ENCODE measurements at places on chromosomes 6 and 20.

- no peak for DNase-seq
These were observed 25.7 kb upstream of the TCF21 start for GRCh38 chr6:133863228-133863627.

- no peak for DNase-seq
These were observed 247.2 kb downstream of the TTLL2 start for GRCh38 chr6:167572106-167572505.

DNA sequence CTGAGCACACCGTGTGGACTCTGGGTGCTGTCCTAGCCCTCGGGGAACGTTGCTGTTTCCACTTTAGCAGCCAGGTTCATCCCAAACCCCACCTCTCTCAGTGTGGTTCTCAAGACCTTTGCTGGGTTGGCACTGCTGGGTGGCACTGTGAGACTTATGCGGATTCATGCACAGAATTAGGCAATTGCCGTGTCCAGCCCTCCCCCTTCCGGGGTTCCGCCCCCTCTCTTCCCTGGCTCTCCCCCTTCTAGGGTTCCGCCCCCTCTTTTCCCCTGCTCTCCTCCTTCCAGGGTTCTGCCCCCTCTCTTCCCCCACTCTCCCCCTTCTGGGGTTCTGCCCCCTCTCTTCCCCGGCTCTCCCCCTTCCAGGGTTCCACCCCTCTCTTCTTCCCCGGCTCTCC, 39.8 kb upstream of the SLCO4A1 start:
- no peak for DNase-seq

- DNase-seq, result no peak
These were observed 466.9 kb downstream of the CBLN4 start for GRCh38 chr20:55538261-55538908.

DNA sequence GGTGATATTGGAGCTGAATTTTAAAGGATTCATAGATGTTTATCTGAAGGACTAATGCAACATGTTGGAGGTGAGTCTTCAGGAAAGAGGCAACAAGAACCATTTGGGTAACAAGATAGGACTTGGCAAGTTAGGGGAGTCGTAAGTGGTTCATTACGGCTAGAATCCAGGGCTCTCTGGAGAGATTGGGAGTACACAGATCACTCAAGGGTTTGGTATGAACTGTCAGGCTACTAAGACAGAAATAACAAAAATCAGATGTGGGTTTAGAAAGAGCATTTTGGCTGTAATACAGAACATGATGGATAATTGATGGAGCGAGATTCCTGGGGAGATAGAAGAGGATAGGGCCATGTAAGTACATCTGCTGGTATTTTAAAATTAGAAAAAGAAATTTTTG, 86.3 kb upstream of the ESR1 start:
- DNase-seq, result no peak

- no peak for DNase-seq
These were observed 33.1 kb downstream of the SCAF8 start for GRCh38 chr6:154766288-154766687.

DNA sequence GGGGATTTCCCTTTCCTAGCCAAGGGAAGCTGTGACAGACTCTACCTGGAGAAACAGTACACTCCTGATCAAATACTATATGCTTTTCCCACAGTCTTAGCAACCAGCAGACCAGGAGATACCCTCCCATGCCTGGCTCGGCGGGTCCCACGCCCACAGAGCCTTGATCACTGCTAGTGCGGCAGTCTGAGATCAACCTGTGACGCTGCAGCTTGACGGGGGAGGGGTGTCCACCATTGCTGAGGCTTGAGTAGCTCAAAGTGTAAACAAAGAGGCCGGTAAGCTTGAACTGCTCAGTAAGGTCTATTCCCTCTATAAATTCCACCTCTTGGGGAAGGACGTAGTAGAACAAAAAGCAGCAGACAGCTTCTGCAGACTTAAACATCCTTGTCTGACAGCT, 63.2 kb downstream of the WASF1 start:
- DNase-seq, result no peak

DNA sequence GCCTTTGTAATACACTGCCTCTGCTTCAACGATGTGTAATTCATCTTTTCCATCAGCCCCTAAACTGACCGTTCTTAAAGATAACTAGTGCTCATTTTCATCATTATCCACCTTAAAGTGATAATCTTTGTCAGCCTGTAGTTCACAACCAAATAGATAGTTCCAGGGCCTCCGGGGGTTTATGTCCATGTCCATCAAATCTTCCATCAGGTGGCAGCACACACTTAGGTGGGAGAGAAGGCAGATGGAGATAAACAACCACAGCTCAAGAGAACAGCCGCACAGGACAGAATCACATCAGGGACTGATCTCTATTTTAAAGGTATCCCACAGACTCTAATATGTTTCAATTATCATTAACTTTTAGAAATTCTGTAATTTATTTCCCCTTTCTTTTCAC, 90.9 kb downstream of the LMBRD1 start:
- DNase-seq, result no peak

GRCh38 chr6:134079406-134079921, 27.0 kb upstream of the SLC2A12 start:
- DNase-seq, result no peak

DNA sequence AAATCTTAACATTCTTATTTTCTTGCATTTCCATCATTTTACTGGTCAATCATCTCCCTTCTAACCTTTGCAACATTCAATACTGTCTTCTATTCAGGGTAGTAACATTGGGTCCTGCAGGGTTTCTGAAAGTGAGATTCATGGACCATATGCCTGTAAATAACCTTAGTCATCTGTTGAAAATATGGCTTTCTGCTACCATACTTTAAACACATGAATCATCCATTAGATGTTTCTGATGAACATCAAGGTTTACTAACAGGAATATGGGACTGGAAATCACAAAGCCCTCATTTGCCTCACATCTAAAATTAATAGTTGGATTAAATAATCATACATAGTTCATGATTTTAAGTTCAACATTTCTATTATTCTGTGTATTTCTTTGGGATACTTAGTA, 475.9 kb upstream of the MARCKS start:
- DNase-seq, result no peak

DNA sequence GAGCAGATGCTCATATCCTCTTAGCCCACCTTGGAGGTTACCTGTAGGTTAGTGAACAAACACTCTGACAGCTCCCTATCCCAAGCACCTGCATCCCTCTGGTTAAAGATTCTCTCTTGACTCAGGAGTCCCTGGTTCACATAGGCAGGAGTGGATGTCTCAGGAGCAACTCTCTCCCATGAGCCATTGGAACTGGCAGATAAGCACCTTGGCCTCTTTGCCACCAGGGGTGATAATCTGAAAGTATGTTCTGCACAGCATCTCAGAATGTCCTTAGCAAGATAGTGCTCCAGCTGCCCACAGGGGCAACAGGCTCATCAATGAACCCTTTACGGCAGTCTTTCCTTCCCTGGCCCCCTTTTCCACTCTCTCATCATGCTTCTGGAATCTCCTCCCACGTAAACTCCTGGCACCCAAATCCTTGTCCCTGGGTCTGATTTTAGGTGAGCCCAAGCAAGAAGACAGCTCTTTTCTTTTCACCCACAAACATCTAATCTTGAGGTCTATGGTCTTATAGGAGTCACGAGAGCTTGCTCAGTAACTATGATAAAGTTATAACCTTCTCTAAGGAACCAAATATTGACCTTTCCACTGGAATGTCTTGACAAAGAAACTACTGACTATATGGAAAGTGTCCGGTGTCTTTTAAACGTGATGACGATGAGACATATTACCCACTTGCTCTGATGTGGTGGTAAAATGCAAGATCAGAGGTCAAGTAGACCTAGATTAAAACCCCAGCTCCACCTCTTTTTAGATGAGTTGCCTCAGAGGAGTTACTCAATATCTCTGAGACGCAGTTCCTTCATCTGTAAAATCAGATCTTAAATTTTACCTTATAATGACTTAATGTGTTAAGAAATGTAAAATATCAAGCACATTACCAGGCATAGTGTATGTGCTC, 39.8 kb upstream of the ISM1 start:
- no peak for DNase-seq

- DNase-seq, result no peak
These were observed 8.0 kb downstream of the JAG1 start for GRCh38 chr20:10665791-10666190.

GRCh38 chr6:157089258-157089657, 234.1 kb downstream of the TMEM242 start:
- DNase-seq, result no peak

DNA sequence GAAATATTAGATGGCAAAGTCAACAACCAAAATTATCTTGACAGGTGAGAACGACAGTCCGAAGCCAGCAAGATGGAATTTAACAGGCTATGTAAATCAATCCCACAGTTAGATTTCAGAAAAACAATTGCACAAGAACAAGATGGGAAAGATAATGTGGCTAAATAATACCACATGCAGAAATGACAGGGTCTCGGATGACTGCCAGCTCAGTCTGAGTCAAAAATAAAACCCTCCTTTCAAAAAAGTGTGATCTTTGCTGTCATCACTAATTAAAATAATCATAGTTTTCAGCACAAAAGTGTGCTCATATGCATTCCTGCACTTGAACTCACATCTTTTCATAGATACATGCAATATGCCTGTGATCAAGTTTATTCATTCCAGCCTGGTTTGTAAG, 25.9 kb downstream of the FOXQ1 start:
- DNase-seq, result no peak

DNA sequence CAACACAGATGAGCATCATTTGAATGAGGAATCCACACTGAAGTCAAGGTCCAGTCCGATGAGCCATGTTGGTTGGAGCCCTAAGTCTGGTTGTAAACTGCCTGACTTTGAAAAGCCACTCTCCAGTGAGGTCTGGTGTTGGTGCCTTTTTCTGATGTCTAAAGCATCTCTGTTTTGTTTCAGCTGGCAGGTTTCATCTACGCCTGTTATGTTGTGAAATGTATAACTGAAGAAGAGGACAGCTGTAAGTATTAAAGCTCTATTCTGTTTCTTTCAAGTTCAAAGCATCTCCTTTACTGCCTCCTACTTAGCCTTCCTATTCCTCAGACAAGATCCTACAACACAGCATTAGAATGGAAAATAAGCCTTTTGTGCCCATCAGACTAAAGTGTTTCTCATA, 171.1 kb upstream of the RNF217 start:
- no peak for DNase-seq

DNA sequence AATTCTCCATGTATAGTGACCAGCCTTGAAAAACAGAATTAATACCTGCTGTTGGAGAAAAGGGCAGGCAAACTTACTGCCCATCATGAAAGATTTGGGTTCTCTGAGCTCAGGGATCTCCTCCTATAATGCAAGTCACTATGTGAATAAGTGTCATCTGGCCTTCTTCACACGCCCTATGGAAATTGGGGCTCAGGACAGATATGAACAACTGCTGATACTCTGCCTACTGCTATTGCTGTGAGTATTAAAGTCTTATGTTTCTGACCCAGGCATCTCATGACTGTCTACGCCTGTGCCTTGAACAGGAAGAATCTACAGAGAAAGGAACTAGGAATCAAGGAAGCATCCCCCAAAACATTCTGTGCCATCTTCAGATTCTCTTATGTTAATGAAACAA, 226.1 kb downstream of the SOD2 start:
- DNase-seq, result no peak

GRCh38 chr20:44247586-44248409, 690 bp downstream of the GDAP1L1 start:
- no peak for DNase-seq

DNA sequence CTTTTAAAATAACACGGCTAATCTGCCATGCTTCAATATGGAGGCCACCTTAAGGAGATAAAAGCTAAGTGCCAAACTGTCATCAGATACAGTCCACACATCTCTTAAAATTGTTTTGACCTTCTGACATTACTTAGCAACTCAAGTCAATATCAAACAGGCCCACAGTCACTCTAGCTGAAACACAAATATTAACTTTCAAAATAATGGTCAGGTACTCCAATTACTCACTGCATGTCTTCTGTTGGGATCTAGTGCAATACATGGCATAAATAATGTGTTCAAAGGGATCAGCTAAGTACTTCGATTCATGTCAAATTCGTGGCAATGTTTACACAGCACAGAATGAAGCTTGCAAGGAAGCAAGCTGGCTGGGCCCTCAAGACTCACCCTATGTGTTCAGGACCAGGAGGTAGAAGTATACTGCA, 133.9 kb upstream of the BEND6 start:
- DNase-seq, result no peak

- DNase-seq, result no peak
These were observed 16.1 kb downstream of the MTCL3 start for GRCh38 chr6:127503022-127503421.

DNA sequence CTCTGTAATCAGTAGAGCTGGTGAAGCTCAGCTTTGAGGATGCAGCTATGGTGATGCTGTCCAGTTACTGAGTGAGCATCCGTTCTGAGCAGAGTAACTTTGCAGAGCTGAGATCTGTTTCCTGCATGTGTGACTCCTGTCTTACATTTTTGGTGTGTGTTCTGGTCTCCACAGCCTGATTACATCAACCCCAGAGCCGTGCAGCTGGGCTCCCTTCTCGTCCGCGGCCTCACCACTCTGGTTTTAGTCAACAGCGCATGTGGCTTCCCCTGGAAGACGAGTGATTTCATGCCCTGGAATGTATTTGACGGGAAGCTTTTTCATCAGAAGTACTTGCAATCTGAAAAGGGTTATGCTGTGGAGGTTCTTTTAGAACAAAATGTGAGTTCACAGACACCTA, 81.6 kb downstream of the FAM120B start:
- DNase-seq, result no peak

- no peak for DNase-seq
These were observed 21.4 kb upstream of the PRDM1 start for GRCh38 chr6:106064756-106065155.

DNA sequence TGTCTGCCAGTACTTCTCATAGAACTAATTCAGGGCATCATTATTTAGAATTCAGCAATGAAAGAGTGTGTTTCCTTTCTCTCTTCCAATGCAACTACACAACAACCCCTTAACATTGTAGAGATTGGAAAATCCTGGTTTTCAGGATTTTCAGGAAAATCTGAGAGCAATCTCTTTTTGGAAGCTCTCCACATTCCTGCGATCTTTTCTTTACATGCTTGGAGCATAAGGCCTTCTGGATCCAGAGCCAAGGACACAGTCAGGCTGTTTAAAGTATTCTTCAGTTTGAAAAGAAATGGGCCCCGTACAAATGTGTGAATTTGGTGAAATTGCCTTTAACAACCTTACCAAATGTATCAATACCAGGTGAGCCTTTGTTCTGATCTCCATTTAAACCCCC, 469.7 kb downstream of the PKHD1 start:
- no peak for DNase-seq

DNA sequence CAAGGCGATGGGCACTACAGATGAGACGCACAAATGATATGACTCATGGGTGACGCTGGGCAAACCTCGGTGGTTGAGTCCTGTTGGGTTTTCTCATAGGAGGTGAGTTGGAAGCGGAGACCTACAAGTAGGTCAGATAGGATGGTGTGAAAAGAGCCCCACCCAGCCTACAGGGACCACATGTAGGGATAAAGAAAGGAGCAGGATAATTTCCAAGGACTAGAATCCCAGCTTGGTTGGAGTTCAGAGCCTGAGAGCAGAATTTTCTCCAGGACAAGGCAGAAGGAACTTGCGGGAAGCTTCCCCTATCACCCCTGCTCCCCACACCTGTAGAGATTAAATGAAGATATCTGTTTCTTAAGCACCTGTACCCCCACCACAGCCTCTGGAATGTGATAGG, 489.7 kb upstream of the CDH4 start:
- no peak for DNase-seq
